ENCODE measurements at places on chromosomes 5 and 9.

GRCh38 chr5:77170-77501 lies 14.8 kb upstream of the PLEKHG4B start:
- no peak for DNase-seq

DNA sequence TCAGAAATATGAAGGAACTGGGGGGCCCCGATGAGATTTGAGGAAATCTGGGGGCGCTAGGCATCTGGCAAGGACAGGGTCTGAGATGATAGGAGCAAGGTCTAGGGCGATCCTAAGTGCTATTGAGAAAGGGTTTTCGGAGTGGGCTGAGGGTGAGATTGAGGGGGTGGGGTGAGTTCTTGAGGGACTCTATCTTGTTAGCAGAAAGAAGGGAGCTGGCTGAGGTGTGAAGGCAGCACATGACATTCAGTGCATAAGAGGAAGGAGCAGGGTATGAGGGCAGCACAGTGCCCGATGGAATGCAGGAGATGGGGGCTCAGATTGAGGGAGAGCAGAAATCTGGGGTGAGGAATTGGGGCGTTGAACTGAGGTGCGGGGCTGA lies 640 bp downstream of the TRIM32 start:
- DNase-seq: no peak

DNA sequence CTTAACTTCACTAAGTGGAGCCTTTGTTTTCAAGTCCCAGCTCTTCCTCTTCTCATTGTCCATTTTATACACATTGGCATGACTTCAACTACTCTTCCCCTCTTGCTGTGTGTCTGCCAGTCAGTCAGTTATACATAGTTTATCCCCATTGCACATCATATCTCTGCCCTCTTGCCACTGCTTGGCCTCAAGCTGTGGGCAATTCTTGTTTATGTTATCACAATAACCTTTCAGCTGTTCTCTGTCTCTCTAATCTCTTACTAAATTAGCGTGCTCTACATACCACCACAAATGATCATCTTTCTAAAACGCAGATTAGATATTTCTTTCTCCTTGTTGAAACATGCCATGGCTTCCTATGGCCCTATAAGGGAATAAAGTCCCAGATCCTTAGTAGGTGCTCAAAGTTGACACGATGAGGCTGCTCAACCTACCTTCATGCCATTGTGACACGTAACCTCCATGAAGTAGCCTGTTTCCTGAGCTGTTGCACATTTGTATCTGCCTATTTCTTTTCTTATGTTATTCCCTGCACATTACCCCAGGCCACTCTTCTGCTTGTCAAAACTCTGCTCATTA lies 239.3 kb downstream of the GAS1 start:
- DNase-seq: no peak

DNA sequence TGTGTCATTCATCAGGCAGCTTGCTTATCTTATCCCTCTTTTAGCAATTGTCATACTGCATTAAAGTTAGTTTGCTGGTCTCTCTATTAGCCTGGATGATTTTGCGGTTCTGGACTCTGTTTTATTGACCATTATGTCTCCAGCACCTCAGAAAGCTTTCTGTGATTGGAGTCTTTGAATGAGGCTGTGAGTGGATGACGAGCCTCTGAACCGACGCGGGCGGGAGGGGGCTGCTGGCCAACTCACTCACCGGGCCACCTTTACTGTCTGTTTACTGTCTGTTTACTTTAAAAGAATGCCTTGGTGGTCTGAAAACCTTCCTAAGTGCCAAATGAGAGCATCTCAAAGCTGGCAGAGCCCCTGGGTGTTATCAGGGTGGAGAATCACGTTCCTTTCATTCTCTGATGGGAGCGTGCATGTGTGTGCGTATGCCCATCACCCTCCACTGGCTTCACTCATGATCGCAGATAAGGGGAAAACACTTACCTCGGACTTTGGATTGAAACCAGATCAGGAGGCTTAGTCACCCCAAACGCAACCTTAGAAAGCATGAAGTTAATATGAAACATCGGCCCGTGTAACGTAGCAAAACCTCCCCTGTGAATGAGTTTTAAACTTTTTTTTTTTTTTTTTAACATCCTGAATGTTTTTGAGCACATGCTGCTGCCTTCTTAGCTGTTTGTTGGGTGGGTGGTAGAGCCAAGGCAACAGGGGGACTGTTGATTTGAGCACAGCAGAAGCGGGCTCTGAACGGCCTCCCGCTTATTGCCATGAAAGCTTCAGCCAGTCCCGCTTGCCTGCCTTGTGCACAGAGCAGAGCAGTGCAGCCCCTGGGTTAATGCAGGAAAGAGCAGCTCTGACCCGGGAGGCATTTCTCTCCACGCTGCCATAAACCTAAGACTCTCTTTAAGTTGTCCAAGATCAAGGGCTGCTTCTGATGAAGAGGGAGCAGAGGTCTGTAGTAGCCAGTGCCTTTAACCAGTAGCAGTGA lies 173.6 kb downstream of the GADD45G start:
- DNase-seq: peak; percentile 31

- peak; percentile 91 for DNase-seq
Observed at GRCh38 chr5:138543730-138544104, 681 bp upstream of the ETF1 start.

DNA sequence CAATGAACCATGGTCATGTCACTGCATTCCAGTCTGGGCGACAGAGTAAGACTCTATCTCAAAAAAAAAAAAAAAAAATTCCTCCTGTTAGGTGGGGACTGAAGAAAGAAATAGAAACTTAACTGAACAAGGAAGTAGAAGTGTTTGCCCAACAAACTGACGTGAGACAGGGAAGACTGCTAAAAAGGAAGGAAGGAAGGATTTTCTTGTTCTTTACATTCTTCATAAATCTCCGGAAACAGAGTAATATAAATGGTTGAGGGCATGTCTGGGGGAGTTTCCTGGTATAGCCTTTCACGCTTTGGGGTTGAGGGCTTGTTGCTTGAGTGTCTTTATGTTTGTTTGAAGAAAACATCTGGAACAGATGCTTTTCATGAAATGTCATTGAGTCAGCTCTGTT lies 3.1 kb downstream of the TOR1B start:
- DNase-seq: no peak

GRCh38 chr5:13516195-13516594 lies 428.3 kb downstream of the DNAH5 start:
- DNase-seq: no peak

GRCh38 chr5:72206994-72207393 lies 99.7 kb downstream of the MAP1B start:
- no peak for DNase-seq

DNA sequence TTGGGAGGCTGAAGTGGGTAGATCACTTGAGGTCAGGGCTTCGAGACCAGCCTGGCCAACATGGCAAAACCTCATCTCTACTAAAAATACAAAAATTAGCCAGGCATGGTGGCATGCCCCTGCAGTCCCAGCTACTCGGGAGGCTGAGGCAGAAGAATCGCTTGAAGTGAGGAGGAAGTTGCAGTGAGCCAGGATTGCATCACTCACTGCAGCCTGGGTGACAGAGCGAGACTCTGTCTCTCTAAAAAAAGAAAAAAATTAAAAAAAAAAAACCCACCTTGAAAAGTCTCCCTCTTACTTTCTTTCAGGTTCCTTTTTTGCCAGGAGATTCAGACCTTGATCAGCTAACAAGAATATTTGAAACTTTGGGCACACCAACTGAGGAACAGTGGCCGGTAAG lies 34.2 kb downstream of the CDK7 start:
- DNase-seq: no peak

DNA sequence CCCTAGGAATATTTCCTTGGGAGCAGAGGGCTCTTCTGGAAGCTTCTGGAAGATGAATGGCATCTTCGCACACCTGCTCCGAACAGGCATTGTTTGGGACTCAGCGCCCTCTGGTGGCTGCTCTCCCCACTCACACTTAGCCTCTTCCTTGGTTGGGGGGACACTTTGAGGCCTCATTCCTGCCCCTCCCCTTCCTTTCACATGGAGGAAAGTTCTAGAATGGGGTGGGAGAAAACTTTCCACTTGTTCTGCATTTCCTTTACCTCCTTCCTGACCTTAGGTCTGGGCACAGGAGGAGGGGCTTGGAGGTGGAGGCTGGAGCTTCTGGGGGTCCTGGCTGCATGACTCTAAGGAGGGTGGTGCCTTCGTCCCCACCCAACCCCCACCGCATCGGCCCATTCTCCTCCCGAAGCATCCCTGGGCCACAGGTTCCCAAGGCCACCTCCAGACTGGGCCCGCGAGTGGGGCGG lies 19.3 kb upstream of the SMIM32 start:
- DNase-seq: no peak

- DNase-seq: no peak
Observed at GRCh38 chr9:83307066-83307724, 231.0 kb downstream of the FRMD3 start.

- DNase-seq: no peak
Observed at GRCh38 chr9:14993901-14994554, 83.8 kb upstream of the FREM1 start.

GRCh38 chr5:55176176-55176818 lies 3.3 kb upstream of the CDC20B start:
- DNase-seq: no peak

DNA sequence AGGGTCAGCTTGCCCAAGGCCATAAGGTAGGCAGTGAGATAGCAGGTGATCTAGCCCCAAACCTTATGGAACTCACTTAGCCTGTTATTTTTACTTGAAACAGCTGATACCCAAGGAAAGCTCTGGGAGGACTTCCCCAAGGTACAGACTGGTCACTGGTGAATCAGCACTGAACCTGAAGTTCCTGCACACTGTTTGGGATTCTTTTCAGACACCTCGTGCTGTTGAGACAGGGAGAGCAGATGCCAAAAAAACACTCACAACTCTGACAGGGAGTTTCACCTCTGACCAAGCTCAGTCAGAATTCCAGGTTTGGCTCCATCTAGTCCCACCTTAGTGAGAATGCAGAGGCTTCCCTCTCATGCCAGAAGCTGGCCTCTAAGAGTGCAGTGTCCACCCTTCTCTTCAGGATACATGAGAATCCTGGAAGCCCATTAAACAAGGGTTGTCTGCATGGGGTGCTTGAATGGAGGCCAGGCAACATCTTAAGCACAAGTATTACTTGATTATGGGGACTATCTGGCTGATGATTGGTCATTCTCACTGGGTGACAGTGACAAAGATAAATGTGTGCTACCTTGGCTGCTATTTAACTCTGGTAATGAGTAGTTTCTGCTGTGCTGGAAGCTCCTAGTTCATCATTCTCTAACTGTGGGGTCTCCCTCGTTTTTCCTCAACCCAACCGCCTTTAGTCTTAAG lies 122.8 kb upstream of the SLIT3 start:
- DNase-seq: no peak

- DNase-seq: no peak
Observed at GRCh38 chr5:129506086-129506485, 46.0 kb downstream of the ADAMTS19 start.

- DNase-seq: no peak
Observed at GRCh38 chr9:101514071-101514470, 19.6 kb upstream of the RNF20 start.

DNA sequence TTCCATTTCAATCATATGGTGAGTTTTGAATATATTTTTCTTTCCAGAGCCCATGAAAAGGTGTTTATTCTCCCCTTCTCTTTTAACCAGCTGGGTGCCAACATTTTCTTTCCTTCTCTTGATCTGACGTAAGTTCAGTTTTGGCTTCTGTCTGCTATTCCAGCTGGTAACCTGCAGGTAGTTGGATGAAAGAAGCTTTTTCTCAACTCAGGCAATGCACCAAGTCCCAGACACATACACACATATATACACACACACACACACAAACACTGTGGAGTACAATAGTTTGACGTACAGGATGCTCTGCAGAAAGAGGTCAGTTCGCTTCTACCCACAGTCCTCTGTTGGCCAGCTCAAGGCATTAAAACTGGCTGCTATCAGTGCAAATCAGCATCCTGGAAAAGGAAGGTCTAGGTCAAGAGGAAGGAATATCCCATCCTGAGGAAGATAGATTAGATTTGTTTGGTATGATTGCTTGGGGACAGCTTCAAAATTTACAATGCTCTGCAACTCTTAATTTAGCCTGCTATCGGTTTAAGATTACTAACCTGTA lies 214.3 kb upstream of the SEMA6A start:
- no peak for DNase-seq

DNA sequence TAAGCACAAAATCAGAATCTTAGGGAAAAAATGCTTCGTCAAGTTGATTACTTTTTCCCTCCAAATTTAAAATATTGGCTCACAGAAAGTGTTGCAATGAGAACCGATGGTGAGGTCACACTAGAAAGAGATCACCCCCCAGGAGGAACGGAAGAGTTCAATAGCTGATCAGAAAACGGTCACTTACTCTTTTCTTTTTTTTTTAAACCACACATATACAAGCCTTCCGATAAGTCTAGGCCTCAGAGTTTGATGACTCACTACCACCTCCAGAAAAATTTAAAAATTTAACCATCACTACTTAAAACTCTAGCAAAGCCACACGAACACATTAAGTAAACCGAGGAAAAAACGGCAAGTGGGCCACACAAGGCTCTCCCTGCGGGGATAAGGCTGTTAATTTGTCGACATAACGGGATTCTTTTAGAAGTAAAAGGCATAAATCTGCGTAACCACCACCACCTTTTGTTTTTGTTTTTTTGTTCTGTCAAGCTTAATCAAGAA lies 1.2 kb downstream of the SURF4 start:
- no peak for DNase-seq

DNA sequence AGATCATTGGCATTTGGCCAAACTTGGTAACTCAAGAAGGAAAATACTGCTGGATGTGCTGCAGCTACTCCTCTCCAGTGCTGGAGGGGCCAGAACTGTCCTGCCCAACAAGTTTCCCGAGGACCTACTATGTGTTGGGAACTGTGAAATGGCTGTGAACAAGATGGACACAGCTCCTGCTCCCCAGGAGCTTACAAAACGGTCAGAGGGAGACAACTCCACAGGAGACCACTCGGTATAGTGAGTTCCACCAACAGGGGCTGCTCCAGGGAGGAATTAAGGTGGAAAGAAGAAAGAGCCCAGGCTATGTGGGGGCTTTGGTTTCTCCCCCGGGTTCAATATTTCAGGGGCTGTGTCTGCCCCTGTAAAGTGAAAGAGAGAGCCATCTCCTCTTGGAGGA lies 78.8 kb downstream of the GNA14 start:
- DNase-seq: no peak

- DNase-seq: no peak
Observed at GRCh38 chr5:89346573-89346972, 463.6 kb upstream of the MEF2C start.

DNA sequence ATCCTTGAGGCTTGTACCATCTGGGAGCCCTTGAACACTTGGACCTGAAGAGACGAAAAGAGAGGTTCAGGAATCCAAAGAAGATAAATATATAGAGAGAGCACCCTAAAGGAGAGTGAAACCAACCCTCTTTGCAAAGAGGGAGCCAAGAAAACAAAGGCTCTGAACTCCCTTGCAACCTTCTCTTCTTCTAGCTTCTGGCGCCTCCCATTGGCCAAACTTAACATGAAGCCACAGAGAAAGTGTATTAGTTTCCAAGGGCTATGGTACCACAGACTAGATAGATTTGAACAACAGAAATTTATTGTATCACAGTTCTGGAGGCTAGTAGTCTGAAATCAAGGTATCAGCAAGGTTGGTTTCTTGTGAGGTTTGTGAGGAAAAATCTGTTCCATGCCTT lies 175.1 kb downstream of the HCN1 start:
- DNase-seq: no peak
